ENCODE measurements at places on chromosomes 11 and 22. TPM values are rescaled to one million over a fixed set of nuclear protein-coding genes. Genes with fewer than 3 reads are reported as not detected.

The CDHR5 gene
- total RNA-seq = not detected

The SMC1B gene
- total RNA-seq = 0.10 TPM

The IFTAP gene
- total RNA-seq = 11.8 TPM

The H19 gene
- total RNA-seq = 119 TPM

The UBASH3B gene
- total RNA-seq = 38.6 TPM

The KRTAP5-11 gene
- not detected for total RNA-seq

The SCT gene
- not detected for total RNA-seq

The ROM1 gene
- 5.2 TPM for total RNA-seq

The PARVG gene
- 24.2 TPM for total RNA-seq

The OR10D3 gene
- not detected for total RNA-seq

The BUD13 gene
- 12.5 TPM for total RNA-seq

The FAM180B gene
- not detected for total RNA-seq

The SLC17A6 gene
- total RNA-seq = not detected

The GRM5 gene
- 0.08 TPM for total RNA-seq

The GLYATL2 gene
- not detected for total RNA-seq

The CHEK1 gene
- 14.4 TPM for total RNA-seq

The OR5P2 gene
- 2.3 TPM for total RNA-seq

The OR56A1 gene
- total RNA-seq = 0.03 TPM

The NCAM1 gene
- 4.5 TPM for total RNA-seq

The MMP13 gene
- total RNA-seq = not detected

The RIMBP3C gene
- total RNA-seq = 0.31 TPM

Measured in left lung (tissue), 14 donors.